NT2/D1 (cell line): ENCODE measurements at places on chromosomes 6 and 20.
A peak's percentile ranks its signal among the peaks of the same experiment; 100 is the strongest.

GRCh38 chr6:168666170-168666569 lies 225.2 kb downstream of the SMOC2 start:
- no peak for DNase-seq

DNA sequence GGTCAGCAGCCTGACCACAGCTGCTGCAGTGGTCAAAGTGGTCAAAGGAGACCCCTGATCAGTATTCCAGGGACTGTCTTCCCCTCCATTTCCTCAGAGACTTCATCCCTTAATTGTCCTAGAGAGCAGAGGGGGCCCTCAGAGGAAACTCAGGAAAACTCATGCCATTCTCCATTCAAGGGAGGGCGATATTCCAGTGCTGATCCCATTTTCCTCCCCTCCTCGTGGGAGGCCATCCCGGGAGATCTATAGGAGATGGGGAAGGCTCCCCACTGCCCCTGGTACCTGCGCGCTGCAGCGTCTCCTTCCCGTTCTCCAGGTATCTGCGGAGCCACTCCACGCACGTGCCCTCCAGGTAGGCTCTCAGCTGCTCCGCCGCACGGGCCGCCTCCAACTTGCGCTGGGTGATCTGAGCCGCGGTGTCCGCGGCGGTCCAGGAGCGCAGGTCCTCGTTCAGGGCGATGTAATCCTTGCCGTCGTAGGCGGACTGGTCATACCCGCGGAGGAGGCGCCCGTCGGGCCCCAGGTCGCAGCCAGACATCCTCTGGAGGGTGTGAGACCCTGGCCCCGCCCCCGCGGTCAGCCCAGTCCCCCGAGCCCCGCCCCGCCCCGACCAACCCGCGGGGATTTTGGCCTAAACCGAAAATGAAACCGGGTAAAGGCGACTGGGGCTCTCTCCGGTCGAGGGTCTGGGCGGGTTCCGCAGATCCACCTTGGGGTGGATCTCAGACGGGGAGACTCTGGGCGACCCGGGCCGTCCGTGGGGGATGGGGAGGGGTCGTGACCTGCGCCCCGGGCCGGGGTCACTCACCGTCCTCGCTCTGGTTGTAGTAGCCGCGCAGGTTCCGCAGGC lies 878 bp downstream of the HLA-C start:
- DNase-seq = no peak

- DNase-seq = no peak
These were observed 140.4 kb downstream of the TINAG start for GRCh38 chr6:54448617-54449016.

DNA sequence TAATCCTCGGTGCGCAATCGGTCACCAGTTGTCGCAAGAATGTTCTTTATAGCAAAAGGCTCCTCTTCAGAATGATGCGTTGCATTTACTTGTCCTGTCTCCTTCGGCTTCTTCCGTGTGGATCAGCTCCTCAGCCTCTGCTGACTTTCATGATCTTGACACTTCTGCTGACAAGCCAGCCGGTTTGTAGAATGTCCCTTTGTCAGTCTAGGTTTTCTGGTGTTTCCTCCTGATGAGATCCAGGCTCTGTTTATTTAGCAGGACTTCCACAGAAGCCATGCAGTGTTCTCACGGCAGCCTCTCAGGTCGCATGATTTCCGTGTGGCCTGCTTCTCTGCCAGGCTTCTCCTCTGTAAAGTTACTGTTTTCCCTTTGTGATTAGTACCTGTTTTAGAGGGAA lies 66.9 kb downstream of the STX11 start:
- DNase-seq = no peak

DNA sequence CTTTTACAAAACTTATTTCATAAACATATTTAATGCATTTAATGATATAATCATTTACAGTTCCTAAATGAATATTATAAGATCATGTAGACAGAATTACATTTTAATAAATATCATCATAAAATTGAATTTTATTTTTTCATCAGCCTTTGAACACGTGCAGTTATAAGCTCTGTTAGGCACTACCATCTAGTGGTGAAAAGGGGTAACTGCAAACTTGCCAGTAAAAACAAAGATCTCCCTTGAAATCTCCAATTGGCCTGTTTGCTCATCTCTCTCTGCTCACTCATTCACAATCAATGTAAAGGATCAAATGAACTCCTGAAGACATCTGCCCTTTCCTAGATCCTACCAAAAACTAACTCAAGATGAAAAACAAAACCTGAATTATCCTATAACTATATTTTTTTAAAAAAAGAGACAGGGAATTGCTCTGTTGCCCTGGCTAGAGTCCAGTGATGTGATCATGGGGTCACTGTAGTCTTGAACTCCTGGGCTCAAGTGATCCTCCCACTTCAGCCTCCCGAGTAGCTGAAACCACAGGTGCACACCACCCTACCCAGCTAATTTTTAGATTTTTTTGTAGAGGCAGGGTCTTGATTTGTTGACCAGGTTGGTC lies 31.7 kb downstream of the SAMHD1 start:
- DNase-seq = peak; percentile 40

DNA sequence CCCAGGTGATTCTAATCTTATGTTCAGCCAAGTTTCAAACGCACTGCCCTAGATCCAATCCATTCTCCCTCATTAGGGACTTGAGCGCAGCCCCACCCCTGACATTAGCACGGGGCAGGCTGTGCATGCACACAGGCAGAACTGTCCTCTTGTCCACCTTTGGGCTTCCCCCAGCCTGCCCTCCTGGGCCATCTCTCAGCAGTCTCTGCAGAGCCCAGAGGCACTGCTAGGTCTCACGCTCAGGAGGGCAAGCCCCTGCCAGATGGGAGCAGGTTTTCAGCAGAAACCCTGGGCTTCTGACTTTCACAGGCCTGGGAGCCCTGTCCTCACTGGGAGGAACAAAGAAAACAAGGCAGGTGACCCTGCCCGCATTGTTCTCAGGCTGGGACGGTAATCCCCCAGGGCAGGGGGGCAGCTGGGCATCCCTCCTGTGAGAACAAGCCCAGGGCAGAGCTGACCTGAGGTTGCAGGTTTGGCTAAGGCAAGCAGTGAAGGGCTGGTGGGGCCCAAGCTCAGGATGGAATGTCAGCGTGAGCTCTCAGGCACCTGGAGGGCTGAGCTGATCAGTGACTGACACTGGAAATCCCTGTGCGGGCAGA lies 24.5 kb downstream of the KCNK5 start:
- DNase-seq = no peak

DNA sequence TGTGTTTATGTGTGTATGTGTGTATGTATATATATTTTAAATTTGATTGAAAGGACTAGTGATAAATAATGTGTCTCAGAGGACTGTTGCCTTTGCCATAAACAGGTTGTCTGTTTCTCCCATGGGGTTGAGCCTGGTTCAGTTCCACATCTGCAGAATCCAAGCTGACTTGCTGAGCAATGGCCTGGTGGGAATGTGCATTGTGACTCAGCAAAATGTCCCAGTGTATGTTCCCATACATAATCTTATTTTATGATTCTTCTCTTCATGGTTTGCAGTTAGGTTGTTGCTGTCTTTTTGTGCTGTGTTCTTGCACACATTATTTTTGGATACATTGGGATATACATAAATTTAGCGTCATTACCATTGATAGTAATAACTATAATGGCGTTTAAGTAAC lies 115.6 kb upstream of the SLC24A3 start:
- no peak for DNase-seq

- DNase-seq = no peak
These were observed 270.5 kb upstream of the SUPT3H start for GRCh38 chr6:45648262-45648620.

- DNase-seq = no peak
These were observed 2.0 kb downstream of the TRAF3IP2 start for GRCh38 chr6:111603685-111604084.

DNA sequence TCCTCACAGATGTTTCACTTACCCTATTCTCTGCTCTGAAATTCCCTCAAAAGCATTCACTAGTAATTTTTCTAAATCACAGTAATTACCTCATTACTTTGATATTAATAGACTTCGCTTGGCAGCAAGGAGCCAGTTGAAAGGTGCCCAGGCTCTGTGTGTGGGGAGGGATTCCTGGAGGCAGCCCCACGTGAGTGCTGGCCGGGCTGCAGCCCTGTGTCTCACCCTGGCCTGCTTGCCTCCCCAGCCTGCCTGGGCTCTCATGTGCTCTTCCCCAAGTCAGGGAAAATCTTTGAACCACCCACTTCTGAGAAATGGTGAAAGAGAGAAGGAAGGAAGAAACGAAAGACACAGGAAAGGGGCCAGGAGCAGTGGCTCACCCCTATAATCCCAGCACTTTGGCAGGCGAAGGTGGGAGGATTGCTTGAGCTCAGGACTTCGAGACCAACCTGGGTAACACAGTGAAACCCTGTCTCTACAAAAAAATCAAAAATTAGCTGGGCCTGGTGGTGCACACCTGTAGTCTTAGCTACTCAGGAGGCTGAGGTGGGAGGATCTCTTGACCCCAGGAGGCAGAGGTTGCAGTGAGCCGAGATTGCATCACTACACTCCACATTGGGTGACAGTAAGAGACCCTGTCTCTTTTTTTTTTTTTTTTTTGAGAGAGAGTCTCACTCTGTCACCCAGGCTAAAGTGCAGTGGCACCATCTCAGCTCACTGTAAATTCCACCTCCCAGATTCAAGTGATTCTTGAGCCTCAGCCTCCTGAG lies 20.0 kb upstream of the SNTA1 start:
- DNase-seq = no peak

GRCh38 chr6:33824461-33825154 lies 20.8 kb upstream of the MLN start:
- no peak for DNase-seq

- DNase-seq = no peak
These were observed 162.1 kb upstream of the ZNF337 start for GRCh38 chr20:25858495-25859425.

DNA sequence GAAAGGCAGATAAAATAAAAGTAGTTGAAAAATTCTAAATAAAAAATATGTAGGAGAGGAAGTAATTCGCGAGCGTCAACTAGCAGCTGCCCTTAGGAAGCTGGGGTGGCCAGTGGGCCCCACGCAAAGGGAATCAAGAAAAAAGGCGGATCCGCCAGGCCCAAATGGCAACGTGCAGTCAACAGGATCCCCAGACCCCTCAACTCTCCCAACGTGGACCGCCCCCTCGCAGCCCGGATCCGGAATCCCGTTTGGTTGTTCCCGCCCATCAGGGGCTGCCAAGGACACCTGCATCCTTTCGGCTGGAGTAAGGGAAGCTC lies 296 bp downstream of the DZANK1 start:
- no peak for DNase-seq

GRCh38 chr20:36666181-36666740 lies 20.3 kb upstream of the SLA2 start:
- DNase-seq = no peak

GRCh38 chr20:46434597-46434996 lies 28.2 kb upstream of the ELMO2 start:
- no peak for DNase-seq

- DNase-seq = no peak
These were observed 1.9 kb downstream of the DDAH2 start for GRCh38 chr6:31727034-31727716.

DNA sequence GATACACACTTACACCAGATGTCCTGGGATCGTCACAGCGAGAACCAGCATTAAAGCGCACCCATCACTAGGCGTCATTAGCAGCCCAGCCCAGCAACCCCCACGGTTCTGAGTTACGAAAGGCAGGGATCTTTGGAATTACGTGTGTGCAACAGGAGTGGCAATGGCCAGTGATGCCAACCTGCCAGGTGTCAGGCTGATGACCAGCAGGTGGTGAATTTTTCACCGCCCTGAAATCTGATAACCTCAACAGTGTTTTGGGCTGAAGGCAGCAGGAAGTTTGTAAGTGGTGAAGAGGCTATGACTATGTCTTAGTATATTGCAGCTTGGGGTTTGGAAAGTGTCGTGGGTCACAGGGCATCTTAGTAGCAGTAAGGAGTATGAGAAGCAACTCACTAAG lies 166.1 kb downstream of the TMEM242 start:
- no peak for DNase-seq

GRCh38 chr20:54984104-54984448 lies 508.7 kb downstream of the DOK5 start:
- no peak for DNase-seq

DNA sequence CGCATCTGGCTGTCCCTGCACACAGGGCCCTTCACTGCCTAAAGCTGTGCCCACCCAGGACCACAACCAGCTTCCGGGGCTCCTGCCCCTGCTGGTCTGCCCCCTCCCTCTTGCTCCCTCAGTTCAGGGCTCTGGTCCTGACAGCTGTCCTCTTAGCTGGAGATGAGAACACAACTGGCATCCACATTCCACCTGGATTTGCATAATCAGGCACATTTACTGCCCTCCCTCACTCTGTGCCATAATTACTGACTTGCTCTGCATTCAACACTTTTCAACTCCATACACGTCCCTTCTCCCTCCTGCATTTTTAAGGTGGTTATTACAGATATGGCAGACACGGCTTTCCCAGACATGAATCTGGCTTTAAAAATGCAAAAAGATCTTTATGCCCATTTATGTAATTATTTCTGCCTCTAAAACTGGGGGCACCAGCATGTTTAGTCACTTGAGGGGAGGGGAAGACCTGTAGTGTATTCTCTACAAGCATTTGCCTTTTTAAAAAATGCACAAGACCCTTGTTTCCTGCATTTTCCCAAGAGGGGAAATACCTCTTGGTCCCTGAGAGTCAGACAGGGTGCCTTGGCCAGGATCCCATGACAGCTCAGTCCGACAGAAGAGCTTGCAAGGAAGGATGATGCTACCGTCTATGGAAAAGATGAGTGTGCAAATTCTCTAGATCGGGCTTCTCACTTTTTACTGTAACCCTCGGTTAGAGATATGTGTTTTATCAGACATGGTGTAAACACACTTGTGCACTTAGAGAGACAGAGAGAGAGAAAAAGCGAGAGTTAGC lies 401.8 kb downstream of the PREX1 start:
- DNase-seq = no peak

DNA sequence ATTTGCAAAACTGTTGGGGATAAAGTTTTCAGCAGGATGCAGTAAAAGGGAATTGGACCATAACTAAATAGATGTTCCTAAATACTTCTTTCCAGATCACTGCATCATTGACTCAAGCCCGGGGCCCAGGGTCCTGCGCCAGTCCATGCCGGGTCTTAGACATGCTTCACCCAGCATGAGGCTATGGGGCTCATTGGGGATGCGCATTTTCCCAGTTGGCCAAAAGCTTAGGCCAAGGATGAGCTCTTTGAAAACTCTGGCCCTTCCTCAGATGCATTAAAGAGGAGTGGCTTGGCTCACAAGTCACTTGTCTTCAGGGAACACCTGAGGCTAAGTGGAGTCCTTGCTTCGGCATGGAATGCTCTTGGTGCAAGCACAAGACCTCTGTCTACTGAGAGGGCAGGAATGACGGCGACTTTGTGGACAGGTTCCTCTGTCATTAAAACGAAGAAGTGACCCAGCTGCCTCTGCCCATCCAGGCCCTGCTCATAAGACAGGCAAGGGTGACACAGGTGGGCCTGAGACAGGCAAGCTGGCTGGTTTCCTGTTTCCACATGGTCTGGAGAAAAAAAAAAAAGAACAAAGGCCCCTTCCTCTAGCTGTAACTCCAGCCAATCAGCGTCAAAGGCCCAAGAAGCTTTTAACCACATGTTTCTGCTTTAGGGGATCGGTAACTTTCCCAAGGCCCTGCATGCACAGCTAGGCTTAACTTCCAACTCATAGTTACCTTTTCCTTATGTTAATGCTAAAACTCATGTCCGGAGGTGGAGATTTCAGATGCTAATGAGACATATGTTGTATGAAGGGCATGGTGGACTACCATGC lies 81.4 kb upstream of the CDH4 start:
- peak; percentile 74 for DNase-seq
